ENCODE measurements at places on chromosomes 3 and 15. TPM values are rescaled to one million over a fixed set of nuclear protein-coding genes. Genes with fewer than 3 reads are reported as not detected.

The FRMD5 gene
- total RNA-seq, result 0.38 TPM

The ZIC1 gene
- 2.7 TPM for total RNA-seq

The TRIM42 gene
- total RNA-seq, result 0.27 TPM

The ENTPD3 gene
- 0.81 TPM for total RNA-seq

The TNFAIP8L3 gene
- 2.6 TPM for total RNA-seq

The GABRA5 gene
- 0.65 TPM for total RNA-seq

The BDH1 gene
- total RNA-seq, result 55.6 TPM

The KAT2B gene
- total RNA-seq, result 10.6 TPM

The CD200R1 gene
- total RNA-seq, result 0.22 TPM

The LPP gene
- total RNA-seq, result 6.0 TPM

The CEP97 gene
- 14.6 TPM for total RNA-seq

The TM6SF1 gene
- not detected for total RNA-seq

The SELENOT gene
- 97.4 TPM for total RNA-seq

All from motor neuron (in vitro differentiated cells).